ENCODE measurements at places on chromosomes 5 and 9.
A peak's percentile ranks its signal among the peaks of the same experiment; 100 is the strongest.

- DNase-seq: no peak
Measured at GRCh38 chr5:125011419-125011818, 265.0 kb upstream of the ZNF608 start.

DNA sequence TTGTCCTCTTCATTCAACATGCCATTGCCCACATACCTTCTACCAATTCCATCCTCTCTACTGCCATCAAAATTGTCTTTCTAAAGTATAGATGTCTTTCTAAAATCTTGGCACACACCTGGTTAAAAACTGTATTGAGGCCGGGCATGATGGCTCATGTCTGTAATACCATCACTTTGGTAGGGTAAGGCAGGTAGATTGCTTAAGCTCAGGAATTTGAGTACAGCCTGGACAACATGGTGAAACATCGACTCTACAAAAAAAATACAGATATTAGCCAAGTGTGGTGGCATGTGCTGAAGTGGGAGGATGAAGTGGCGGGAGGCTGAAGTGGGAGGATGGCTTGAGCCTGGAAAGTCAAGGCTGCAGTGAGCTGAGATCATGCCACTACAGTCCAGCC lies 412.1 kb downstream of the TMEM38B start:
- no peak for DNase-seq

- no peak for DNase-seq
Measured at GRCh38 chr9:132729235-132729890, 59.1 kb downstream of the GTF3C4 start.

DNA sequence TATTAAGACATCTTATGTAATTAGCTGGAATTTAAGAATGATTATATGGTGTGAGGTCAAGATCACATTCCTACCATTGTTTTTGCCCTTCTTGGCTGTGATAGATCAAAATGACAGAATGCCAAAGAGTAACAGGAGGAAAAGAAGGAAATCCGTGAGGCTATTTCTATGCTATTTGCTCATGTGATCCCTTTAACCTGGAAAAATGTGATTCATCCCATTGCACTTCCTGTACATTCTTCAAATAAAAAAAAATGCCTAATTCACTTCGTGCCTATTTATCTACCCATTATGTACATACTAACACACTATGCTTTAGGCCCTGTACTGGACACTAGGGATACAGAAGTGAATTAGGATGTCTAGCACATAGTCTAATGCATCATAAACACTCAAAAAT lies 154.1 kb upstream of the PAPPA start:
- DNase-seq: no peak

- no peak for DNase-seq
Measured at GRCh38 chr9:76818271-76818670, 54.0 kb downstream of the PCA3 start.

DNA sequence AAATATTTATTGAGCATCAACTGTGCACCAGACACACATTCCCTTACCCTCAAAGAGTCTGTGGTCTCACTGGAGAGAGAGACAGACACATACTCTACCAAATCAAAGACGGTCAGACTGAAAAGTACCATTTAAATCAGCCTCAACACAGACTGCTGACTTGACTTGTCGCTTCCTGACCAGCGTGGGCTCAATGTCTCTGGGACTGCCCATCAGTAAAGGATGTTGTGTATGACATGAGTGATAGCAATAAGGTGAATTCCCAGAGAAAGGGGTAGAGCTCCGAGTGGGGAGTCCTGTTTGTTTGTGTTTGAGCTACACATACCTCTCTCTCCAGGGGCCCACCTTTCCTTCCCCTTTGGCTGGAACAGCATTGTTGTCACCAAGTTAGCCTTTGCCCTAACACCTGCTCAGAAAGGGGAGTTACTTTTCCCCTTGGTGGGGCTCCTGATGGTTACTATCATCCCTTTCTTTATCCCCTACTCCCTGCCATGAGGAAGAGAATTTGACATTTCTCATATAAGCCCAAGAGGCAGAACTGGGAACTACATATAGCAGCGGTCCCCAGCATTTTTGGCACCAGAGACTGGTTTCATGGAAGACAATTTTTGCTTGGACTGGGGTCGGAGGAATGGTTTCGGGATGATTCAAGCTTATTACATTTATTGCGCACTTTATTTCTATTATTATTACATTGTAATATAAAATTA lies 33.9 kb downstream of the NR4A3 start:
- DNase-seq: no peak

GRCh38 chr9:23557689-23558088 lies 268.4 kb downstream of the ELAVL2 start:
- DNase-seq: no peak

GRCh38 chr5:154514331-154514730 lies 36.3 kb upstream of the HAND1 start:
- DNase-seq: no peak

DNA sequence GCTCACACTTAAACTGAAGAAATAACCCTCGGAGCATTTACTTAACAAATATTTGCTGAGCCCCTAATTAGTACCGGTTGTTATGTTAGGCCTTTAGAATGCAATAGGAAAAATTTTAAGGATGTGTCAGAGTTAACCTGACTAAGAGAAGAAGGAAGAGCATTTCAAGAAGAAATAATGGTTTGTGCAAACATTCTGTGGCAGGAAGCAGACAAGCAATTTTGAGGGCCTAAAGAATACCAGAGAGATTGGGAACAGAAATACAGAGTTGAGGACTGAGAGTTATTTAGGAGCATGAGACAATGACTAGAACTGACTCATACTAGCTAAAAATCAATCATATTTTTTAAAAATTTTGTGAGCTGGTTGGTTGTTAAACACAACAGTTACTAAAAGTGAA lies 218.8 kb downstream of the PRR16 start:
- no peak for DNase-seq

DNA sequence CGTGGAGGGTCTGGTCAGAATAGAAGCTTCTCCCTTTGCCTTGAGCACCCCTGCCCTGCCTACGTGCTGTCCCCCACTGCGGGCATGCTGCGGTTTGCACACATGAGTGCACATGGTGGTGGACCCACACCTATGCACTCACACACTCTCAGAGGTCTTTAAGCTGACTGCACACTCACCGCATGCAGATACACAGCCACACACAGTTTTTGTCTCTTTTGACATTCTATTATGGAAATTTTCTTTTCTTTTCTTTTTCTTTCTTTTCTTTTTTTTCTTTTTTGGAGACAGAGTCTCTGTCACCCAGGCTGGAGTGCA lies 584 bp upstream of the ARID3C start:
- DNase-seq: no peak

DNA sequence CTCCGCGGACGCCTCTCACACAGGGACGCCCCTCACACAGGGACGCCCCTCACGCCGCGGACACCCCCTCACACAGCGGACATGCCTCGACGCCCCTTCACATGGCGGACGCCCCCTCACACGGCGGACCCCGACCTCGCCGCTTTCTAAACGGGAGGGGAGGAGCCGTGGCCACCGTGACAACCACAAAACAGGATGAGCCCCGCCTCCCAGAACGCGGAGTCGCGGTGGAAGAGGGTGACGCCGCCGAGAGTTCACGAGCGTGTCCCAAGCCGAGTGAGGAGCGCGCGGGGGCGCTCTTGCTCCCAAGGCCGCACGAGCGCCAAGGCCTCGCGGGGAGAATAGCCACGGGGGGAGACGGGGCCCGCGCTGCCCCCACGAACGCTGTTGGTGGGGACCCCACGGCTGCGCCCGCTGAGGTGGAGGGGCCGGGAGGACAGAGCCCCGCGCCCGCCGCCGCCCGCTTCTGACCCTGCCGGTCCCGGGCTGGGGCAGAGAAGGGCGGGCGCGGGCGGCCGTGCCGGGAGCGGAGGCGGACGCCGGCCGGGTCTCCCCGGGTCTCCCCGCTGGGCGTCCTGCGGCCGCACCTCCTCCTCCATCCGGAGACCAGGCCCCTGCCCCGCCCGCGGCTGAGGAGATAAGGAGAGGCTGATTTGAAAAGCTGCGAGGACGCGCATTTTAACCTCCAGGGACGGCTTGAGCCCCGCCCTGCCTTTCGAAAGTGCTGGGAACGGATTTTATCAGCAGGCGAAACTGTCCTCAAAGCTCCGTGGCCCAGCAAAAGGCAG lies 3.9 kb upstream of the NKD2 start:
- peak; percentile 38 for DNase-seq

- no peak for DNase-seq
Measured at GRCh38 chr9:85276741-85277140, 465.0 kb downstream of the AGTPBP1 start.

DNA sequence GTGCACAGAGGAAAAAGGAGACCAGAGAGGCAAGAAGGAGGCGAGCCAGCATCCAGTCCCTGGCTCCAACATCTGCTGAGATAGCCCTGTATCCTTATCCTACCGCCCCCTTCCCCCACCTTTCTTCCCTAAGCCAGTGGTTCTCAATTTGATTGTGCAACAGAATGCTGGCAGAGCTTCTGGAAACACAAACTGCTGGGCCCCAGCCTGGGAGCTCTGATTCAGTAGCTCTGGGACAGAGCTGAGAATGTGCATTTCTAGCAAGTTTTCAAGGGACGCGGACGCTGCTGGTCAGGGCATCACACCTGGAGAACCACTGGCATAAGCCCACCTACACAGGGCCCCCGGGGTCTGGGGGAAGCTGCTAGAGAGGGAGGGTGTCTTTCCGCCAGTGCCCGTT lies 21.1 kb downstream of the AK8 start:
- DNase-seq: no peak

- DNase-seq: no peak
Measured at GRCh38 chr9:132755096-132755495, 84.8 kb downstream of the GTF3C4 start.

Data from CD4-positive, alpha-beta T cell treated with Interferon gamma for 1 hour (primary cell).